Activated CD4-positive, alpha-beta memory T cell treated with anti-CD3 and anti-CD28 coated beads, Interleukin-2, amount 10 ng/mL, durations not matched to agents 7 days and 5 days (primary cell): ENCODE measurements at places on chromosomes 7 and 10. TPM values are rescaled to one million over a fixed set of nuclear protein-coding genes. Genes with fewer than 3 reads are reported as not detected.
A peak's percentile ranks its signal among the peaks of the same experiment; 100 is the strongest.

DNA sequence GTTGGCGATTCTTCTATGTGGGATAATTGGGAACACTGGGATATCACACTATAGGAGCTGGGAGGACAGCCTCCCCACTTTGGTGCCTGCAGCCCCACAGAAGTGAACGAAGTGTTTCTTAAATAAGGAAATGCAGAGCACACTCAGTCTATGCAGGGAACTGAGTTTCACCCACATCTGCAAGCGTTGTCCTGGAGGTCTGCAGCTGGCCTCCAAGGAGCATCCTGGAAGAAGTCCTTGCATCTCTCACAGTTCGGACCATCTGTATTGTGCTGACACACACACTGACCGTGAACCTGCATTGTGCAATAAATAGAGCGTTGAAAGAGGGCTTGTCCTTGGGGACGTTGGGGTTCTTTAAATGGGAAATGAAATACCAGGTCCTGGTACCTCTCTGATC lies 25.8 kb downstream of the LAMB4 start:
- no peak overlapping the region for H3K27ac ChIP-seq
- H3K27me3 ChIP-seq: peaks cover 4% of the 10 kb centered on the region
- H3K36me3 ChIP-seq: no peaks in the 10 kb centered on the region
- no peak overlapping the region for H3K4me3 ChIP-seq
- H3K4me1 ChIP-seq: no peaks in the 10 kb centered on the region

GRCh38 chr10:116457488-116457887 lies 29.8 kb downstream of the PNLIPRP3 start:
- no peak for DNase-seq
- H3K4me3 ChIP-seq: no peak overlapping the region
- H3K27ac ChIP-seq: no peak overlapping the region
- H3K27me3 ChIP-seq: no peaks in the 10 kb centered on the region

DNA sequence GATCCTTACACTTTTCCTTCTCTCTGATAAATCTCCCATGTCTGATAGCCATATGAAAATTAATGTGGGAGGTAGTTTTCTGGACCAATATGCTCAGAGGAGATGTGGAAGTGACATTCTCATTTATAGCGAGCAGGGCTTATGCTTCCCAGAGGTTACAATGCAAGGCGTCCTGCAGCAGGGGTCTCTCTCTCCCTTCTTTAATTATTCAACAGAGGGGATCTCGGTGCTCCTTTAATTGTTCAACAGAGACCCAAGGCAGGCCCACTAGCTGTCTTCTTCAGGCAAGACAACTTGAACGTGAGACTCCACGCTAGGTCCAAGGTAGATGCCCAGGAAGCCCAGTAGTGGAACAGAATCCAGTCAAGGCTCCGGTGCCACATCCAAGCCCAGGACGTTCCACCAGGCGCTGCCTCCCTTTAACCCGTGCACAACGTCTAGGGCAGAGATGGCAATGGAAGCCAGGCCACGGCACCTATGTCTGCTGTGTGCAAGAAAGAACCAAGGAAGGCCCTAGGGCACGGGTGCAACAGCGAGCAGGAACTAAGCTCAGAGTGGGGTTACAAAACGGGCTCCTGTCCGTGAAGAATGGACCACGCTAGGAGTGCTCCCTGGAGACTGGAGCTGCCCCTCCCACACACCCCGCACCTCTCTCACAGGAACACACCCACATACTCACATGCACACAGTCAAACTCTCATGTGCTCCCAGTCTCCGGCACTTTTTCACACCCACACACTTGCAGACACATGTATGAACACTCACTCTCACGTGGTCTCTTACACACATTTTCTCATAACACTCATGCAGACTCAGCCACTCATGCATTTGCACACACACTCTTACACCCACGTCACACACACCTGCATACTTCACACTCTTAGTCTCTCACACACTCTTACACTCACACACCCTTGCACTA lies 230.4 kb downstream of the TNS3 start:
- no peaks in the 10 kb centered on the region for H3K27me3 ChIP-seq
- H3K4me3 ChIP-seq: no peak overlapping the region
- no peak for DNase-seq
- no peaks in the 10 kb centered on the region for H3K36me3 ChIP-seq
- H3K4me1 ChIP-seq: no peaks in the 10 kb centered on the region
- no peak overlapping the region for H3K27ac ChIP-seq

GRCh38 chr7:27763983-27764508 lies 24.1 kb downstream of the TAX1BP1 start:
- no peaks in the 10 kb centered on the region for H3K27me3 ChIP-seq
- H3K27ac ChIP-seq: no peak overlapping the region
- H3K4me3 ChIP-seq: no peak overlapping the region
- no peak for DNase-seq
- H3K36me3 ChIP-seq: peaks cover 26% of the 10 kb centered on the region
- no peaks in the 10 kb centered on the region for H3K4me1 ChIP-seq

DNA sequence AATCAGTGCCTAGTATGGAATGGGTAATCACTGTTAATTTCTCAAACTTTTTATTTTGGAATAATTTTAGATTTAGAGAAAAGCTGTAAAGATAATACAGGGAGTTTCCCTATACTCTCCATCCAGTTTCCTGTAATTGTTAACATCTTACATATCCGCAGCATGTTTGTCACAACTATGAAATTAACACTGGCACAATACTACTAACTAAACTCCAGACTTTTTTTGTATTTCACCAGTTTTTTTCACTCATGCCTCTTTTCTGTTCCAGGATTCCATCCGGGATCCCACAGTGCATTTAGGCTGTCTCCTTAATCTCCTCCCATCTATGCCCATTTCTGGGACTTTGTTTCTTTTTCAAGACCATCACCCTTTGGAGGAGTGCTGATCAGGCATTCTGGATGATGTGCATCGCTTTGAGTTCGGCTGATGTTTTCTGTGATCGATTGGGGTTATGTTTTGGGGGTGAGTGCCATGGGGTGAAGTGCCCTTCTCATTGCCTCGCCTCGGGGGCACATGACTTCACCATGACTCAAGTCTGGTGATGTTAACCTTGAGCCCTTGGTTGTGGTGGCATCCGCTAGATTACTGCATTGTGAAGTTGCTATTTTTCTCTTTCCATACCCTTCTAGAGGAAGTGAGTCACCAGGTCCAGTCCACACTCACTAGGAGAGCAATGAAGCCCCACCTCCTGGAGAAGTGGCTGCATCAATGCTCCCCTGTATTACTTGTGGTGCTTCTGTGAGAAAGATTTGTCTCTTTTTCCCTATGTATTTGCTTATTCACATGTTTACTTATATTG lies 43.9 kb upstream of the GRB10 start:
- peaks cover 13% of the 10 kb centered on the region for H3K27me3 ChIP-seq
- DNase-seq: peak; percentile 78
- peaks cover 35% of the 10 kb centered on the region for H3K4me1 ChIP-seq
- H3K27ac ChIP-seq: peak overlapping the region; percentile 64
- H3K4me3 ChIP-seq: peak overlapping the region; percentile 13
- H3K36me3 ChIP-seq: peaks cover 2% of the 10 kb centered on the region

DNA sequence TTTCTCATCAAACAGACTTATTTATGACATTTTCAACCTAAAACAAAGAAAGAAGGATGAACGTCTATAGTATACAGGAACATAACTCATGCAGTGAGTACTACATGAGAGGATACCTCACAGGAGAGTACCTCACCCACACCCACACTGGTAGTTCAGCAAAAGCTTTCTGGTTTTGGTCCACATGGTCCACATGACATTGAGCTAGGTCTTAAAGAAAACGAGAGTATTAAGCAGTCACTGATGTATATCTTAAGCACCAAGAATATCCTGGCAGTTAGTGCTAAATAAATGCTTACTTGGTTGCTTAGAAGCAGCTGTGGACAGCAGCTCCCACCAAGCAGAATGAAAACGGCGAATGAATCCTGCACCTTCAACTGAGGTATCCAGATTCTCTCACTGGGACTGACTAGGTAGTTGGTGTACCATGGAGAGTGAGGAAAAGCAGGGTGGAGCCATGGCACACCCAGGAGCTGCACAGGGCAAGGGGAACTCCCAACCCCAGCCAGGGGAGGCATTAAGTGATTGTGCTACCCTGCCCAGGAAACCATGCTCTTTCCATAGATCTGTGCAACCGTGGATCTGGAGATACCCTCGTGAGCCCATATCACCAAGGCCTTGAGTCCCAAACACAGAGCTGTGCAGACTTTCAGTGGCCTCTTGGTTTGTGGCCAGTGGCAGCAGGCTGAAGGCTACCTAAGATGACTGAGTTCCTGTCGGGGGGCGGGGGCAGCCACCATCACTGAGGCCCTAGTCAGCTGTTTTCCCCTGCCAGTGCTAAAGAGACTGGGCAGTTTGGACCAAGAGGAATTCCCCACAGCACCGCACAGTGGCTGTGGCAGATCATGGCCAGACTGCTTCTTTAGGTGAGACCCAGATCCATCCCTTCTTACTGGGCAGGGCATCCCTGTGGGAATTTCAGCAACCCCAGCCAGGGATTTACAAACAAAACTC lies 143.4 kb downstream of the SGMS1 start:
- no peak overlapping the region for H3K27ac ChIP-seq
- H3K36me3 ChIP-seq: peaks cover 42% of the 10 kb centered on the region
- no peak overlapping the region for H3K4me3 ChIP-seq

The RNF32 gene
- 4.1 TPM for total RNA-seq

The RBP3 gene
- total RNA-seq: not detected
